Stimulated activated CD4-positive, alpha-beta T cell treated with anti-CD3 and anti-CD28 coated beads, Interleukin-1b, Interleukin-23, amount 100 ng/mL, for 1 hour (primary cell): ENCODE measurements at places on chromosomes 1 and 21.
A peak's percentile ranks its signal among the peaks of the same experiment; 100 is the strongest.

GRCh38 chr1:165052431-165052830 lies 304.1 kb downstream of the LMX1A start:
- DNase-seq, result no peak

- DNase-seq, result no peak
These were observed 13.5 kb downstream of the RUNX1 start for GRCh38 chr21:35035581-35035980.

DNA sequence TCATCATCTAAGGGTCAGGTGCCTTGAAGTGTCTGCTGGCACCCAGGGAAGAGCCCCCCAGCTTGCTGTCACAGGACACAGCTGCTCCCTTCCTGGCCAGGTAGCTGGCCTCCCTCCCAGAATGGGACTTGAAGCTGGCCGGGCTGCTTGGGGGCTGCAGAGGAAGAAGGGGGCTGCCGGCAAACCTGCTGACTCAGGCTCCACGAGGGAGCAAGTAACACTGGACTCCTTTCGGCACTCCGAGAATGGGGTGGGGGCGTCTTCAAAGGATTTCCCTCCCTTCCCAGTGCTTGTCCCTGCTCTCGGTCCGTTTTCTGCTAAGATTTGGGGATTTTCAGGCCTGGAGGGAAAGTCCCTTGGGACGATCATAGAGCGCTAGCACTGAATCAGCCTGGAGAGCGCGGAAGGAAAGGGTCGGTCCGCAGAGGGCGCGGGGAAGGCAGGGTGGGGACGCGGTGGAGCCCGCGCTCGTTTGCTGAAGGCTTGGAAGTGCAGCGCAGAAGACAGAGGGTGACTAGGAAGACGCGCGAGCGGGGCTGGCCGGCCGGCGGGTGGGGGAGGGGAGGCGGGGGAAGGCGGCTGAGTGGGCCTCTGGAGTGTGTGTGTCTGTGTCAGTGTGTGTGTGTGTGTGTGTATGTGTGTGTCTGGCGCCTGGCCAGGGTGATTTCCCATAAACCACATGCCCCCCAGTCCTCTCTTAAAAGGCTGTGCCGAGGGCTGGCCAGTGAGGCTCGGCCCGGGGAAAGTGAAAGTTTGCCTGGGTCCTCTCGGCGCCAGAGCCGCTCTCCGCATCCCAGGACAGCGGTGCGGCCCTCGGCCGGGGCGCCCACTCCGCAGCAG lies at the start of gene CSF1:
TSS of gene CSF1 (plus strand) at position 727 of the 840 bp plus-strand sequence. CDS start 175 bp downstream, outside the sequence.
- DNase-seq, result peak; percentile 54

GRCh38 chr1:177944016-177944949 lies 25.6 kb downstream of the SEC16B start:
- DNase-seq, result no peak

GRCh38 chr1:116458695-116459094 lies 85.7 kb downstream of the ATP1A1 start:
- DNase-seq, result no peak

DNA sequence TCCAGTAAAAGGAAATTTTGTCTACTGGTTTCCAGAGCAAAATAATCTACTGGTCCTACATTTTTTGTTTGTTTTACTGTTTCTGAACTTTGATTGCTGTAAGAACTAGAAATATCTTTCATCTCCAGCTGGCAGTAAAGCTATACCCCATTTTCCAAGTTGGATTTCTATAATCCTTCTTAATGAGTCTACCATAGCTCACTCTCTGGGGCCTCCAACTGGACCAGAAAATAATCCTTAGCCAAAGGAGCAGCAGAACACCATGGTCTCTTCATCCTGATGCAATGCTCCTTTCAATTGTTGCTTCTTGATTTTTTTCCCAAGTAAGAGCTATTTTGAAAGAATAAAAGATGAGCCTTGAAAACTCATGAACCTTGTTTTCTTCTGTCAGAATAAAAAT lies 110.0 kb upstream of the COL11A1 start:
- DNase-seq, result no peak

DNA sequence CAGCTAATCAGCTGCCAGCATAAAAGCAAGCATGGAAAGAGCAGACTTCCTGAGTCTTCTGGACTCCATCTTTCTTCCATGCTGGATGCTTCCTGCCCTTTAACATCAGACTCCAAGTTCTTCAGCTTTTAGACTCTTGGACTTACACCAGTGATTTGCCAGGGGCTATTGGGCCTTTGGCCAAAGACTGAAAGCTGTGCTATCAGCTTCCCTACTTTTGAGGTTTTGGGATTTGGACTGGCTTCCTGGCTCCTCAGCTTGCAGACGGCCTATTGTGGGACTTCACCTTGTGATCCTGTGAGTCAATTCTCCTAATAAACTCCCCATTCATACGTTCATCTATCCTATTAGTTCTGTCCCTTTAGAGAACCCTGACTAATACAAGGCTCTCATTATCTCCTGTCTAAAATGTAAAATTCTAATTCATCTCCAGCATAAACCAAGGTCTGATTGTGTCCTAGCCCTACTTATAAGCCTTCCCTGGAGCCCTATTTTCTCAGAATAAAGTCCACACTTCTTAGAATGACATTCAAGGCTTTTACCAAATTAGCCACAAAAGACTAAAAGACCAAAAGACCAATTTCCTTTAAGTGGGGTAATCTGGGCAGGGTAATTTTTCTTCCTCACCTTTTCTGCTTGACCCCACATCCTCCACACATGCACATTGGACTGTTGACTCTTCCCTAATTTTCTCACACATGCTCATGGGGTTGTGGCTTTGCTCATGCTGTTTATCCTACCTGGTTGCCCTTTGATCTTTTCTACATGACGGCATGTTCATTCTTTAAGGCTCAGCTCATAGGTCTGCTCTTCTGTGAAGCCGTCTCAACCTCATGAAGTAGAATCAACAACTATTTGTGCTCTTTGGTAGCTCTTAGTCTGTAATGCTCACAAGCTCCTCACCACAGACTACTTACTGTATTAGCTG lies 18.1 kb upstream of the ENAH start:
- DNase-seq, result no peak

DNA sequence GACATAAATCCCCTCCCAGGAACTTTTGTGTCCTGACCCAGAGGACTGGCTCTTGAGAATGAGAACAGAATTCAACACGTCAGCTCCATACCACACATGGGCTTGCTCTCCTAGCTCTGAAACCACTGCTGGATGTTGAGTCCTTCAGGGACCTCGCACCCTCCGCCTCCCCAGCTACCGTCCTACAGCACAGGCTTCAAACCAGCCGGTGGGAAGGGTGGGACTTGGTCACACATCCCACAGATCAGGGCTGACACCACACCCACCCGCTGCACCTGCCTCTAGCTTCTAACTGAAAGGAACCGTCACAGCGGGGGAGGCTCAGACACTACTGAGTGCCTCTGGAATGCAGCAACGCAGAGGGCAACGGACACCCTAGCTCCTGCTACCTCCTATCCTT lies 24.0 kb downstream of the MRAP start:
- no peak for DNase-seq

DNA sequence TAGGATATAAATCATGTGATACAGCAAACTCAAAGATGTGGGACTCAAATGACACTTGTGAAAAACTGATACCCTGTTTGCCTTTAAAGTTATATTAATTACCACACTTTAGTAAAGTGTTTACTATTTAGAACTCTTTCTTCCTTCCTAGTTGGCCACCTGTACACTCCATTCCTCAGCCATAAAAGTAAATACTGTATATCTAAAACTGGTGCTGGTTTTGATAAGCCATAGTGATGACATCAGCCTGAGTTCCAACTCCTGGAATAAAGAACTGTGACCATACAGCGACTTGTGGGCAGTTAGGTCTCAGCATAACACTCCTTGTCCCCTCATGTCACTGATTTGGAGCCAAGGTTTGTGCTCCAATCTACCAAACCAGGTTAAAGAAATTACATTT lies 2.8 kb downstream of the PTGER3 start:
- no peak for DNase-seq

DNA sequence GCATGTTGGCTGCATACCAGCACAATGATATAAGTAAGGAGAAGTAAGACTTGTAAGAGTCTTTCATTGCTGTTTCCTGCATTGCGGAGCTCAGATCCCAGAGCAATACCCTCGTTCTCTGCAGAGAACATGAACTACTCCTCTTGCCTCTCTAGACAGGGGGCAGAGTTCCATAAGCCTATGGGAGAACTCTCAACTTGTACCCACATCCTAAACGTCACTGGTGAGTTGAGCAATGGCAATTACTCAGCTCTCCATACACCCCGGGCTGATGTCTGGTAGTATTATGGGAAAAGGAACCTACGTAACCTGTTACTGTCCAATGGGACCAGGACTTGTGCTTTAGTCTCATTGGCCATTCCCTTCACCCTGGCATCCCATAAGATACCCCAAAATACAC lies 27.3 kb upstream of the ZNF496 start:
- no peak for DNase-seq

GRCh38 chr1:7385471-7386225 lies 385.4 kb upstream of the VAMP3 start:
- DNase-seq, result no peak

DNA sequence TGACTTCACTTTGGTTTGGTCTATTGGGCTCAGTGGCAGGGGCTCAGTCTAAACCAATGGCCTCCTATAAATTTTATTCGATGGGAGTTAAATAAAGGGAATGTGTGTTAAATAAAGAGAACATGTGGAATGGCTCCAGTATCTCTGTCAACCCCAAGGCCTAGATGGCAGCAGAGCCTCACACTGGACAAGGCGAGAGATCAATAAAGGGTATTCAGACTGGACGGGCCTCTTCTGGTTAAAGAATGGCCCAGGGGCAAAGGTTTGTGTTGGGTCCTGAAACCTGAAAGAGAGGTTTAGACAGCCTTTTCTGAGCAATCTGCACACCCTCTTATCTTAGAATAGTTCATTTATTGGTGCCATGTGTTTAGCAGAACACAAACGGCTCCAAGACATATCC lies 34.7 kb downstream of the SH3BP5L start:
- DNase-seq, result no peak

DNA sequence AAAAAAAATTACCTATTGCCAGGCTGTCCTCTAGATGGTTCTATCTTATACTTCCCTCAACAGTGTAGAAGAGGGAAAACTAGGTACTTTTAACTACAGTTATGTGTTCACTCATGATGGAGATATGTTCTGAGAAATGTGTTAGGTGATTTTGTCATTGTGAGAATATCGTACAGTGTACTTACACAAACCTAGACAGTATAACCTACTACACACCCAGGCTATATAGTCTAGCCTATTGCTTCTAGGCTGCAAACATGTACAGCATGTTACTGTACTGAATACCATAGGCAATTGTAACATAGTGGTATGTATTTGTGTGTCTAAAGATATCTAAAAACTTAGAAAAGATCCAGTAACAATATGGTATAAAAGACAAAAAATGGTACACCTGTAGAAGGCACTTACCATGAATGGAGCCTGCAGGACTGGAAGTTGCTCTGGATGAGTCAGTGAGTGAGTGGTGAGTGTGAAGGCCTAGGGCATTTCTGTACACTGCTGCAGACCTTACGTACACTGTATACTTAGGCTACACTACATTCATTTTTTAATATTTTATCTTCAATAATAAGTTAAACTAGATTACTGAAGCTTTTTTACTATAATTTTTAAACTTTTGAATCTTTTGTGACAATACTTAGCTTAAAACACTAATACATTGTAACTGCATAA lies 13.2 kb downstream of the MGST3 start:
- DNase-seq, result no peak

DNA sequence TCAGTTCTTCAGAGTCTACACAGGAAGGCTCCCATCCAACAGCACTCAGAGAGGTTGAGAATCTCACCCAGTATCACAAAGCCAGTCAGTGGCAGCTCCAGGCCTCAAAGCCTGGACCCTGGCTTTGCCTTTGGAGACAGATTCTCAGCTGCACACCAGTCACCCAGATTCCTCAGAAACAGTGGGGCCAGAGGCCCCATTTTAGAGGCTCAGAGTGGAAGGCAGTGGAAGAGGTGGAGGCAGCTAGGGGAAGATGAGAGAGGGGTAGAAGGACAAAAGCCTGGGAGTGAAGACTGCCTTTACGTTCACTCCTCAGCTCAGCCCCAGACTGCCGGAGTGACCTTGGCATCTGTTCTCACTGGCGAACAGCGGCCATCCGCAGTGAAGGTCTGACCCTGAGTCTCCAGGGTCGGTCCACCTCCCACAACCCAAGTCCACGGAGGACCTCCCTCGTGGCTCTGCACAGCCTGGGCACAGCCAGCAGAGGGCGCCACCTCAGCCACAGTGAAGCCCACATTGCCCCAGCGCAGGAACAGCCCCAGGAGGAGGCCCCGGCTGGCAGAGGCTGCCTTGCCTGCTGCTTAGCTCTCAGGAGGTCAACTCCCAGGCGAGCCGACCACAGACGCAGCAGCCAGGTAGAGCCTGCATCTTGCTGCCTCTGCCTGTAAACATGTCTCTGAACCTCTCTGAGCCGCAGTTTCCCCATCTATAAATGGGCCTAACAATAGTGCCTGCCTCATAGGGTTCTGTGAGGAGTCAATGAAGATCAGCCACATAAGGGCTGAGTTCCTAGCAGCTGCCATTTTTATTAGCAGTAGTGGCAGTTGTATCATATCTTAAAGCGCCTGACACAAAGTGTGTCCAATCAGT lies 5.9 kb upstream of the FNDC5 start:
- no peak for DNase-seq

GRCh38 chr1:14555091-14555490 lies 43.4 kb upstream of the KAZN start:
- no peak for DNase-seq
